ENCODE measurements at places on chromosomes 3 and 15. TPM values are rescaled to one million over a fixed set of nuclear protein-coding genes. Genes with fewer than 3 reads are reported as not detected.

- DNase-seq, result no peak
- H3K27ac ChIP-seq, result no peak overlapping the region
- no peak overlapping the region for H3K4me3 ChIP-seq
- no peaks in the 10 kb centered on the region for H3K36me3 ChIP-seq
These were observed 14.6 kb downstream of the SIN3A start for GRCh38 chr15:75436881-75437280.

The CASR gene
- total RNA-seq, result not detected

DNA sequence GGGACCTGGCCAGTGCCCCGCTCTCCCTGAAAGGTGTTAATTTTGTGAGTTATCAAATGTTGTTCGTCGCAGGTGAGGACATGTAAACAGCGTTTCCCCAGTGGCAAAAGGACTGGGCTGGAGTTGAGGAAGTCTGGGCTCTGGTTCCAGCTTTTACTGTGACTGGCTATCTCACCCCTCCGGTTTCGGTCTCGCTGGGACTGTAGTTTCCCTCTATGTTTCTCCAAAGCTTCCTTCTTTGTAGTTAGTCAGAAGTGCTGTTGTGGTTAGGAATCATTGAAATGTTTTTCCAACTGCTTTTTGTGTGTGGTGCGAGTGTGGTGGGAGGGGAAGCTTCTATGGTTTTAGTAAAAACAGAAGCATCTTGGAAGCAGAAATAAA lies 990 bp upstream of the CLDN1 start:
- peaks cover 17% of the 10 kb centered on the region for H3K27me3 ChIP-seq
- no peak overlapping the region for H3K27ac ChIP-seq
- no peaks in the 10 kb centered on the region for H3K36me3 ChIP-seq
- H3K4me1 ChIP-seq, result peaks cover 12% of the 10 kb centered on the region

GRCh38 chr3:176513604-176514003 lies 683.7 kb downstream of the TBL1XR1 start:
- H3K27ac ChIP-seq, result no peak overlapping the region
- no peaks in the 10 kb centered on the region for H3K27me3 ChIP-seq
- no peak overlapping the region for H3K4me3 ChIP-seq
- H3K4me1 ChIP-seq, result no peaks in the 10 kb centered on the region
- DNase-seq, result peak; percentile 18
- no peaks in the 10 kb centered on the region for H3K36me3 ChIP-seq

GRCh38 chr3:73681610-73682009 lies 56.9 kb upstream of the PDZRN3 start:
- H3K27me3 ChIP-seq, result no peaks in the 10 kb centered on the region
- no peak overlapping the region for H3K27ac ChIP-seq
- H3K4me1 ChIP-seq, result no peaks in the 10 kb centered on the region
- H3K36me3 ChIP-seq, result no peaks in the 10 kb centered on the region
- no peak overlapping the region for H3K4me3 ChIP-seq

The SATB1 gene
- total RNA-seq, result 66.5 TPM

The CYP1A2 gene
- not detected for total RNA-seq

DNA sequence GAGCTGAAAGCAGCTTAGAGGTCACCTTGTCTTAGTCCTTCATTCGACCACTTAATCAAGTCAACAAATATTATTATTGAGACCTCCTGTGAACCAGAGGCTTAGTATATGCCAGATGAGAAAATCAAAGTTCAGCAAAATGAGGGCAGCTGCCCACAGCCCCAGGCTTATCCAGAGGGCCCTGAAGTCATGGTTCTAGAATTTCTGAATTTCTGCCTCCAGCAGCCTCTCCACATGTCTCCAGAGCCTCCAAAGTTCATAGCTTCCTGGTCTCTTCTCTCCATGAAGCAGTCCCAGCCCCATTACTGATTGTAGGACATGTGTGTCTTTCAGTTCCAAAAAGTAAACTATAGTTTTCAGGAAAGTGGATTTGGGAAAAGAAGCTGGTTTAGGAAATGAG lies 96.9 kb upstream of the TSC22D2 start:
- H3K4me3 ChIP-seq, result no peak overlapping the region
- no peak for DNase-seq
- H3K36me3 ChIP-seq, result no peaks in the 10 kb centered on the region
- no peaks in the 10 kb centered on the region for H3K27me3 ChIP-seq

GRCh38 chr3:31213869-31214486 lies 318.7 kb upstream of the STT3B start:
- peaks cover 27% of the 10 kb centered on the region for H3K4me1 ChIP-seq
- no peak for DNase-seq
- H3K36me3 ChIP-seq, result no peaks in the 10 kb centered on the region
- peak overlapping the region; percentile 19 for H3K4me3 ChIP-seq
- H3K27ac ChIP-seq, result no peak overlapping the region
- H3K27me3 ChIP-seq, result no peaks in the 10 kb centered on the region

DNA sequence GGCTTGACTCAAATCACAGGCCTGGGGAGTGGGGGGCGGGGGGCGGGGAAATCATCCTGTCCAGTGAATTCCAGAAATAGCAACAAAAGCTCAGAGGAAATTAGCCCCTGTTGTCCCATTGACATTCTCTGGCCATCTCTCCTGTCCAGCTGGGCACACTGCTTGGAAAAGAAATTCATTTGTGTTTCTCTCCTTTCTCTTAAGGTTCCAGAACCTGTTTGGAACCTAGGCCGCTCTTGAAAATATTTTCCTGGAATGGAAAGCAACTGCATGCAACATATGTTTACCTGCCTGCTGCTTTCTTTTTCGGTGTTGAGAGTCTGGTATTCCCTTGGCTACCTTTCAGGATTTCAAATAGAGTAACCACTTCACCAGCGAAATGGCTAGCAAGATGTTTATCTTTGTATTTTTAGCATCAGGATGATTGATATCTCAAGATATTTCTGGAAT lies 169.0 kb downstream of the GHSR start:
- no peak overlapping the region for H3K4me3 ChIP-seq
- no peaks in the 10 kb centered on the region for H3K4me1 ChIP-seq
- H3K36me3 ChIP-seq, result no peaks in the 10 kb centered on the region
- no peak for DNase-seq
- no peaks in the 10 kb centered on the region for H3K27me3 ChIP-seq

DNA sequence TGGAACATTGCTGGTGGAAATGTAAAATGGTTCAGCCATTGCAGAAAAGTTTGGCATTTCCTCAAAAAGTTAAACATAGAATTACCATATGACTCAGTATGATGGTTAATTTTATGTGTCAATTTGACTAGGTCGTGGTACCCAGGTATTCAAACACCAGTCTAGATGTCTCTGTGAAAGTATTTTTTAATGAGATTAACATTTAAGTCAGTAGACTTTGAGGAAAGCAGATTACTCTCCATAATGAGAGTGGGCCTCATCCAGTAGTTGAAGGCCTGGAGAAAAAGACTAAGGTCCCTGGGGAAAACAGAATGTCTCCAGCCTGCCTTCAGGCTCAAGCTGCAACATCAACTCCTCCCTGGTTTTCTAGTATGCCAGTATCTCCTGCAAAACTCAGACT lies 42.3 kb upstream of the TMEM87A start:
- no peaks in the 10 kb centered on the region for H3K27me3 ChIP-seq
- no peak overlapping the region for H3K4me3 ChIP-seq
- H3K27ac ChIP-seq, result no peak overlapping the region
- peaks cover 41% of the 10 kb centered on the region for H3K36me3 ChIP-seq
- no peak for DNase-seq

DNA sequence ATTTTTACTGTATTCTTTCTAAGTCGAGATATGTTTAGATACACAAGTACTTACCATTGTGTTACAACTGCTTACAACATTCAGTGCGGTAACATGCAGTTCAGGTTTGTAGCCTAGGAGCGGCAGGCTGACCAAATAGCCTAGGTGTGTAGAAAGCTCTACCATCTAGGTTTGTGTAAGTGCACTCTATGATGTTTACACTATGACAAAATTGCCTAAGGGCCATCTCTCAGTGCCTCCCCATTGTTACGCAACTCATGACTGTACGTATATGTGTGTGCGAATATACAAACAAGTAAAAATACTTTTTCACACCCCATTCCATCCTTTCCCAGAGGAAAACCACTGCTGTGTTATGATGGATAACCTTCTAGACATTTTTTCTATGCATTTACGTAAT lies 44.3 kb downstream of the PXYLP1 start:
- H3K27me3 ChIP-seq, result no peaks in the 10 kb centered on the region
- DNase-seq, result no peak
- H3K4me3 ChIP-seq, result no peak overlapping the region

- H3K4me1 ChIP-seq, result peaks cover 63% of the 10 kb centered on the region
- no peaks in the 10 kb centered on the region for H3K27me3 ChIP-seq
- H3K36me3 ChIP-seq, result no peaks in the 10 kb centered on the region
These were observed 170.8 kb downstream of the XXYLT1 start for GRCh38 chr3:195099951-195100785.

- no peak overlapping the region for H3K4me3 ChIP-seq
- no peaks in the 10 kb centered on the region for H3K27me3 ChIP-seq
- no peak for DNase-seq
These were observed 1016.6 kb downstream of the PLOD2 start for GRCh38 chr3:145144361-145144760.

The TGM4 gene
- total RNA-seq, result not detected

DNA sequence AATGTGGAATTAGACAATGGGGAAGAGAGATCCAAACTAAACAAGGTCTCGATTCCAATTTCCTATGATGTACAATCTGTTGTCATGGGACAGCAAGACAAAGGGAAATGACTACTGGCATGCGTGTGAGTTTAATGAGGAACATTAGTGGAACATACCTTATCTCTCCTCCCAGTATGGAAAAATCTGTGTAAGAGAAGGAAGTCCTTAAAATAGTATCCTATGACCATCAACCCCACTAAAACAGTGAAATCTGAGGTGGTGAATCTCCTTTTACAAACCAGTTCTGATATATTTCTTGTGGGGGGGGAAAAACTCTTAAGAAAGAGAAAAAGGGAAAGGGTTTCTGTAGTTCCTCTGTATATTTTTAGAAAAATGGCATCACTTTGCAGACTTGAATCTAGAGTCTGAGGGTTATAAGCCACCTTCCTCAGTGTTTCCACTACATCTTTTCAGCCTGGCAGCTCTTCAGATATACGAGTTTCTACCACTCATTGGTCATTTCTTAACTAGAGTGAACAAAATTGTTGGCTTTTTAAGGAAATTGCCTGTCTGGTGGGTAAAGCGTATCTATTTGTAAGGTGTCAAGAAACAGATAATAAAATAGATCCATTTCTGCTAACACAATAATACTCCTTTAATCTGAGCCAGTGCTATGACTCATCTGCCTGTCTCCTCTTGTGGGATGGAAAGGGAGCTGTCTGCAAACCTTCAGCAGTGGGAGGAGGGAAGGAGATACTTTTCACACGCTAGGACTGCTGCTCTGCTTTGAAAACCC lies 3.0 kb upstream of the TNFAIP8L3 start:
- no peak overlapping the region for H3K4me3 ChIP-seq
- H3K27ac ChIP-seq, result no peak overlapping the region
- peaks cover 11% of the 10 kb centered on the region for H3K4me1 ChIP-seq
- no peaks in the 10 kb centered on the region for H3K27me3 ChIP-seq
- no peaks in the 10 kb centered on the region for H3K36me3 ChIP-seq

DNA sequence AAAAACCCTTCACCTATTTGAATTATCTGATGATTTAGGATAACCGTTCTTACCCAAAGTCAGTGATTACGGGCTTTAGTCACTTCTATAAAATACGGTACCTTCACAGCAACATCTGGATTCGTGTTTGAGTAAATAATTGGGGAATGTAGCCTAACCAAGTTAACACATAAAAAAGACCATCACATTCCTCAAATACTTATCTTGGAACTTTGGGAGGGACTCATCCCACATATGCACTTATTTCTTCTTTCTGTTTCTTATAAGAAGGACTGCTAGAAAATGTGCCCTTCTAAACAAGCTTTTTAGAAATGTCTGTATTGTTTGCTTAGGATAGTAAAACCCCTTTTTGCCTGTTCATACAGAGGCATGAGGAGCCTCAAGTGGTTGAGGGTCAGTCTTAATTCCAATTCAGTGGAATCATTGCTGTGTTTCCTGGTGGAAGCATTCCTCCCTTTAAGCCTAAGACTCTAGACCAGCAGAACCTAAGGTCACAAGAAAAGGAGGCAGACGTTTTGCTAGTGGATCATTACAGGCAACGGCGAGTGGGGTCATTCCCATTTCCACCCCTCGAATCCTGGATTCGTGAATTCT lies 67.5 kb downstream of the TMEM44 start:
- no peaks in the 10 kb centered on the region for H3K36me3 ChIP-seq
- no peak overlapping the region for H3K27ac ChIP-seq
- DNase-seq, result no peak
- no peak overlapping the region for H3K4me3 ChIP-seq
- H3K27me3 ChIP-seq, result peaks cover 10% of the 10 kb centered on the region

DNA sequence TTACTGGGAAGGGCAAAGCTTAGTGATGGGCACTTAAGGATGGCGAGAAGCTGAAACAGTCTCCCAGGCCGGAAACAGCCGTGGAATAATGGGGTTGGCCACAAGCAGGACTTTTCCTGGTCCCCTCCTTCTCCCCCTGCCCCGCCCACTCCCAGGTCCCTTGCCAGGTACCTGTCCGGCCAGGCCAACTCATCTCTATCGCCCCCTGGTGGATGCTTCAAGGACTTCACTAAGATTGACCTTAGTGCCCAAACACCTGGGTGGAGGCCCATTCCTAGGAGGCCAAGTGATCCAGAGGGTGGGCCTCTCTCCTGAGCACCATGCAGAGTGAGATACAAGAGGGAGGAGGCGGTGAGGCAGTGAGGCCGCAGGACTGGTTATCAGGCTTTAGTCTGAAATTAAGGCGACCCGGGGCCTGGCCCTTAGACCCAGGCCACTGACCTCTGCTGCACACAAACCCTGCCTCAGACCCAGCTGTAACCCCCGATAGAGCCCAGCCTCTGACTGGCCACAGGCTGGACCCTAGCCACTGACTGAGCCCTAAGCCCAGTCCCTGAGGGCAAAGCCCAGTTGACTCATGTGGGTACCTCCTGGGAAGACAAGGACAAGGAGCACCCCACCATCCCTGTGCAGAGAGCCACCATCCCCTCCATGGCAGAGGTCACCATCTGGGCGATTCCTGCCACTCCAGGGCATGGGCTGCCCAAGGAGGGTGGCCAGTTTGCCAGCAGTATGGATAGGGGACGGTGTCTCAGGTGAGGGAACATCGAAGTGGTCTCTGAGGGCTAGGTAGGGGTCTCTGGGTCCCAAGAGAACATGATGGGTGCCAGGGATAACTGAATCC lies 37.6 kb downstream of the VIPR1 start:
- no peak overlapping the region for H3K4me3 ChIP-seq
- H3K36me3 ChIP-seq, result no peaks in the 10 kb centered on the region
- peak; percentile 71 for DNase-seq
- no peaks in the 10 kb centered on the region for H3K27me3 ChIP-seq
- H3K4me1 ChIP-seq, result no peaks in the 10 kb centered on the region
- no peak overlapping the region for H3K27ac ChIP-seq
